ENCODE measurements at places on chromosomes 1 and 21.
A peak's percentile ranks its signal among the peaks of the same experiment; 100 is the strongest.

DNA sequence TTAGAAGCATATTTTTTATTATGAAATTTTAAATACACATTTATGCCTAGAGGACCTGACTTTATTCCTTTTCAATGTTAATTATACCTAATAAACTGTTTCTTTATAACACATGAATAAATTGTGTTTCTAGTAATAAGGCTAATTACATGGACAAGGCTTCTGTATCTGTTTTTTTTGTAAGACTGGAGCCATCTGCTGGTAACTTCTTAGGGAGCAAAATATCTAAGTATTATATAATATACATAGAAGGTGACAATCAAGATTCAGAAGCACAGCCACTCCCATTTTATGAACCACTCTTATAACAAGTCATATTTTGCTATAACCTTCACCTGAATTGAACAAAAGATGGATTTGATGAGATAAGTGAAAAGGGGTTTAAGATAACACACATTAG is 84.2 kb downstream of the LBR start:
- DNase-seq: no peak

DNA sequence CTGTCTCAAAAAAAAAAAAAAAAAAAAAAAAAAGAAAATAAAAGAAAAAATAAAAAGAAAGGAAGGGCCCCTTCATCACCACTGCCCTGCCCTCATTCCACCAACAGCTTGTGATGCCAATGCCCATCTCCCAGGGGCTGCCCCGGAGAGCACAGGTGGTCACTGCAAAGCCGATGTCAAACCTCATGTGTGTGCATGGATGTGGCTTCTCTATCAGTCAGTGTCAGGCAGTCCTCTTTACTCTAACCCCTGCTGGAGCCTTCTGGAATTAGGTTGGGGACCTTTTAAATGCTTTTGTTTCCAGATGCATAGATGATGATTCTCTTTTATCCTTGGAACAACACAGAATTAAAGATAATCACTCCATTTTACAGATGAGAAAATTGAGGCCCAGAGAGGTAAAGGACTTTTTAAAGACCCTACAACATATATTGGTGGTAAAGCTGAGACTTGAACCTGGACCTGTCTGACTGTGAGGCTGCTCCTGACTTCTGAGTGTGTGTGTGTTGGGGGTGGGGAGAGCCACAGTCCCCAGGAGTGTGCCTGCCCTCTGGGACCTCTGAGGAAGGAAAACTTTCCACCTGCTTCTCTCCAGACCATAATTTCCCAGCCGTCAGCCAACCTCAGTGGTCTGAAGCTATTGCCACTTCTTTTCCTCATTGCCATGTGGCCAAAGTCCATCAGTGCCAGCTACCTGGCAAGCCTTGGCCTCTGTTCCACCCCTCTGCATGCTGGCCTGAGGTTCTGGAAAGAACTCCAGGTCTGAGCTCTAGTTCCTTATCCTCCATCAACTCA is 3.0 kb upstream of the TMEM54 start:
- DNase-seq: no peak

DNA sequence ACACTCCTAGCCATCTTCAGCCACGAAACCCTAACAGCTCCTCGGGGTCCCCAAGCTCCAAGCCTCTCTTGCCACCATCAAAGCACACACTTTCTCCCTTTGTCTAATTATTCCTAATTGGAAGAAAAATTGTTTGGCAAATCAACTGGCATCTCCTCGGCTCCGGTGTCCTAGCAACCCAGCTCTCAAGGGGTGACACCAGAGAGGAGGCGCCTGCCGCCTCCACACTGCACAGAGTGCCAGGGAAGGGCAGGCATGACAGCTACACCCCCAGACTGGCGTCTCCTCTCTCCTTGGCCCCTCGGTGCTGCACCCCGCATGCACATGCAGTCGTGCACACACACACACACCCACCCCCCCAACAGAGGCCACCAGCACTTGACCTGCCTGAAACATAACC is 18.2 kb upstream of the GJB5 start:
- DNase-seq: no peak

DNA sequence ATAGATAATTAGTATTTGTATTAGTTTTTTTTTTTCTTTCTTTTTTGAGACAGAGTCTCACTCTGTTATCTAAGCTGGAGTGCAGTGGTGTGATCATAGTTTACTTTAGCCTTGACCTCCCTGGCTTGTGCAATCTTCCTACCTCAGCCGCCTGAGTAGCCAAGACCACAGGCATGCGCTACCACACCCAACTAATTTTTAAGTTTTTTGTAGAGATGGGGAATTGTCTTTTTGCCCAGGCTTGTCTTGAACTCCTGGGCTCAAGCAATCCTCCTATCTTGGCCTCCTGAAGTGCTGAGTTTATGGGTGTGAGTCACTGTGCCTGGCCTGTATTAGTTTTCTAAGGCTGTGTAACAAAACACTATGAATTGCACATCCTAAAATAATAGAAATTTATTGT is 58.3 kb downstream of the MSH4 start:
- no peak for DNase-seq

DNA sequence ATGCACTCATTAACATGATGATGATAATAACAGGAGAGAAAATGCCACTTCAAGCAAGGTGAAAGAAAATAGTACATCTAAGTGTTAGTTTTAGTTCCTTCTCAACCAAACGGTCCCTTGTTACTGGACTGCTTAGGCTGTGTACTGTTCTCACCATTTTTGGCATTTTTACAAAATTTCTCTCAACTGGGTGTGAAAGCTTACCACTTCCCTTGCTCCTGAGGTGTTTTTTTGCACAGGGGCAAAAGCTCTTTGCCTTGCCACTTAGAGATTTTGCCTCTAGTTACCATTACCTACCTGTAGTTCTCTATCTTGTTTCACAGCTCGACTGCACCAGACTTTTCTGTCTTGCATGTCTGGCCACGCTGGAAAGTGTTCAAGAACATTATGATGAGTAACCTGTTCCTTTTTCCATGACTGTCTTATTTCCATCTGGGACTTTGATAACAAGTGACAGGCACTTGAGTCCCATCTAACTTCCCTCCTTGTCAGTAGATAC is 10.7 kb downstream of the NEK7 start:
- DNase-seq: no peak

DNA sequence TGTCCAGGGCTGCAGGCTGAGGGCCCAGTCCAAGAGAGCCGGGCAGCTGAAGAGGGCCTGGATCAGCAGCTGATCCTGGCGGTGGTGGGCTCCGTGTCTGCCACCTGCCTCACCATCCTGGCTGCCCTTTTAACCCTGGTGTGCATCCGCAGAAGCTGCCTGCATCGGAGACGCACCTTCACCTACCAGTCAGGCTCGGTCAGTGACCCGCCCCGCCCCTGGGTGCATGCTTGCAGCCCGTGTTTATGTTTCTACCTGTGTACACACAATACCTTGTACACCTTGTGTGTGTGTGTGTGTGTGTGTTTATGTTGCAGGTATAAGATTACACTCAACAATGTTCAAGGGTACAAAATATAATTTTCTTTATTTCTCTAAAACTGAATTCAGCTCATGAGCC is 13.0 kb downstream of the TIE1 start:
- no peak for DNase-seq

DNA sequence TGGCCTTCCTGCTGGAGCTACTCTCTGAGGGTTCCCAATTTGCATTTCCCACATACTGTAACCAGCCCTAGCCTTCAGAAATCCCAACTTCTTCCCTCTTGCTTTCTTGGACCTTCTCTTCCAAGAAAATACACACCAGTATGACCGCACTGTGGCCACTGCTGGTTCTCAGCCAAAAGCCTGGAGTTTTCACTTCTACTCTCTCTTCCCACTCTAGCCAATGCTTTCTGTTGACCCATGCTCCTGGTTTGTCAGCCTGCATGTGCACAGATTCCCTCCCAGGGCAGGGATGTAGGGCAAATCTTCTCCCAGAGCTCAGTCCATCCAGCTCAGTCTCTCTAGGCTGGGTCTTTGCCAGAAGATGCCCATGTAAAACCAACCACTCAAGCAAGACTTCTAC is 664 bp downstream of the SLAMF1 start:
- DNase-seq: no peak

GRCh38 chr1:237270353-237270752 is 228.4 kb downstream of the RYR2 start:
- DNase-seq: no peak

- no peak for DNase-seq
Measured at GRCh38 chr1:89682611-89683010, 49.7 kb downstream of the LRRC8C start.

GRCh38 chr1:20540281-20540680 is 12.1 kb upstream of the FAM43B start:
- DNase-seq: no peak

- DNase-seq: no peak
Measured at GRCh38 chr1:6745073-6745472, 40.2 kb upstream of the CAMTA1 start.

GRCh38 chr1:98368995-98369394 is 292.5 kb upstream of the SNX7 start:
- no peak for DNase-seq

- DNase-seq: no peak
Measured at GRCh38 chr1:16393570-16394521, 26.8 kb downstream of the SZRD1 start.

- no peak for DNase-seq
Measured at GRCh38 chr1:160227034-160227433, 21.9 kb downstream of the PEA15 start.

DNA sequence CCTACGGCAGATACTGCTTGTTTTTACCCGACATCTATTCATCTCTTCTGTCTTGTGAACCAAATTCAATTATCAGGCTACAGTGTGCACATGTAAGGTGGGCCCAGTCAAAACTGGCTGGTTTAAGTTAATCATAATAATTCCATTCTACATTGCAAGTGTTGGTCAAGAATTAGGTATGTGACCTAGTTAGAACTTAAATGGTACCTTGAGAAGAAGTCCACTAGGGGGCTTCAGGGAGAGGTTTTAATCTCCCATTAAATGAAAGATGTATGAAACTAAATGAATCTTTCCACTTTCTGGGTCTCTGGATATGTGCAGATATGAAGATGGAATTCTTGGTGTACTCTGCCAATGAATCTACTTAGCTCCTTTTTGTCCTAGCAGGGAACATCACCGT is 187.1 kb downstream of the CDC42BPA start:
- peak; percentile 10 for DNase-seq

DNA sequence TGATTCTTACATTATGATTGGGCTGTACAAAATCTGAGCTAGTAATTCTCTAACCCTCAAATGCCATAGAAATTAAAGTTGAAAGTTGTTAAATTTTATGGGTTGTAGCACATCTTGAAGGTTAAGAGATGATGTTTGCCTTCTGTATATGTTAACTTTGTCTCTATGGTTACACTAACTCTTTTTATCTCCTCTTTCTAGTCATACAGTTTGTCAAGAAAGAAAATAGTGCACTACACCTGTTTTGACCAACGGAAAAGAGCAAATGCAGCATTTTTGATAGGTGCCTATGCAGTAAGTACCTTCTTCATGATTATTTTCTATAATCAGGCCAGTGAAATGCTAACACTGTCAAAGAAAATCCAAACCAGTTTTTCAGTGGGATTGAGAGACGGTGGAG is 38.2 kb downstream of the CDC14A start:
- DNase-seq: no peak

GRCh38 chr1:1203561-1204424 is 2.6 kb downstream of the TNFRSF18 start:
- no peak for DNase-seq

- DNase-seq: no peak
Measured at GRCh38 chr1:195894411-195894810, 713.8 kb downstream of the KCNT2 start.

DNA sequence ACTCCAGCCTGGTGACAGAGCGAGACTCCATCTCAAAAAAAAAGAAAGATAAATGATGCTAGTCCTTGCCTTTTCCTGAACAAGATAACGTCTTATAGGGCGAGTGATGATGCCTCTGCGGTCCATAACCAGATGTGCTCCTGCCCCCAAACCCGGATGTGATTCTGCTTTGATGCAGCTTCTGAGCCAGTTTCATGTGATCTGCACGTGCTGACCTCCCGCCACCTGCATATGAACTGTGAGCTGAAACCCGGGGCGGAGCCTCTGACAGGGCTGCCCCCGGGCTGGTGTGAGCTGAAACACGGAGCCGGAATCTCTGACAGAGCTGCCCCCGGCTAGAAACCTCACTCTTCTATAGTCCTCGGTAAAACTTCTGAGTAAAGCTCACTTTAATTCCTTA is 1.3 kb downstream of the KRTAP12-4 start:
- DNase-seq: no peak

DNA sequence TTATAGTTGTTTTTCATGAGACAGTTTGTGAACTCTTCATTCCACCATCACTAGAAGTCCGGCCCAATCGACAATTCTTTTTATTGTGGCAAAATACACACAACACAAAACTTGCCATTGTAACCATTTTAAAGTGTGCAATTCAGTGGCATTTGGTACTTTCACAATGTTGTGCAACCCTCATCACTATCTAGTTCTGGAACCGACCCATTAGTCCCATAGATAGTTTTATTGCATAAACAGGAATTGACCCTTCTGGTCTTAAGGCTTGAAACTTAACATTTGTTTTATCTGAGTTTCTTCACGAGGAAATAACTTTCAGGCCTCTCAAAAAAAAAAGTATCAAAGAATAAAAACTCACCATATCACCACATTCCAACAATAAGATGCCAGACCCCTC is 8.8 kb upstream of the PPIE start:
- DNase-seq: no peak

GRCh38 chr1:182651339-182651724 is 33.1 kb downstream of the RGS8 start:
- no peak for DNase-seq

DNA sequence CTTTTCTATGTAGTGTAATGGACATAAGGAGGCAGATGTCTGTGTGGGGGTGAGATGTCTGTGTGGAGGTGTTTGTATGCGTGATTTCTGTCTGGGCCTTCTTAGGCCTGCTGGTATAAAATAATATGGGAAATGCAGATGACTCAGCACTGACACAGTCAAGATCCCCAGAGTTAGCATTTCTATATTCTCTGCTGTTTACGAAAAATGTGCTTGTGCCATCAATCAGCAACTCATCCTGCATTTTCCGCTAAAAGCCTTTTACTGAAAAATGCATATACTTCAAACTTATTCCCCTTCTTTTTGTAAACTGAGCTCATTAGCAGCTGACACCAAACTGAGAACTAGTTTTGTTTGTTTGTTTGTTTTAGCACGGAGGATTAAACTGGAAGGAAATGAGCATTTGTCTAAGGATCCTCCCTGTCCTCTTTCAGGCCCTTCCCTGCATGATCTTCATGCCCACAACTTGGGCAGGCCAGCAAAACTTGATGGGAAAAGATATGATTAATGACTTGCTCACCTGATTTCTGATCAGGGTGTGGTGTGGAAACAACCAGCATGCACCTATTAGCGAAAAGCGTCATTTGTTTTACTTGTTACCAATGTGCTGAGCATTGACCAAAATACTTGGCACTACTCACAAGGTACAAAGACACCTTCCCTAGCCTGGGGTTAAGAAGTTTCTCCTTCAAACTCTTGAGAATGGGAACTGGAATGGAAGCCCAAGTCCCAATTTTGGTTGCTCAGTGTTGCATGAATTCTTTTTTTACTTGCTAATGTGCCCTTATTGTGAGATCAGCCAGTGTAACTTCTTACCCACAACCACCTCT is 77.4 kb downstream of the NDUFS5 start:
- no peak for DNase-seq

DNA sequence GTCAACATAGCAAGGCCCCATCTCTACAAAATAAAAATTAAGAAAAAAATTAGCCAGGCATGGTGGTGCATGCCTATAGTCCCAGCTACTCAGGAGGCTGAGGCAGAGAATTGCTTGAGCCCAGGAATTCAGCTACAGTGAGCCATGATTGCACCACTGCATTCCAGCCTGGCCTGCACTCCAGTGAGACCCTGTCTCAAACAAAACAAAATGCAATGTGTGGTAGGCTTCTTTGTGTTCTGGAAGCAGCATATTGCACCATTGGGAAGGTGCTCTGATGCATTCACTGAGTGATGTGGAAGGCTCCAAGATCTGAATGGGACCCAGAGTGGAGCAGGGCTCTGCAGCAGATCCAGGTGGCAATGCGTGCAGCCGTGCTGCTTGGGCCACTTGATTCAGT is 99.6 kb upstream of the COG2 start:
- DNase-seq: no peak

All from GM04503 (cell line).